ENCODE measurements at places on chromosomes 3 and 15. TPM values are rescaled to one million over a fixed set of nuclear protein-coding genes. Genes with fewer than 3 reads are reported as not detected.

DNA sequence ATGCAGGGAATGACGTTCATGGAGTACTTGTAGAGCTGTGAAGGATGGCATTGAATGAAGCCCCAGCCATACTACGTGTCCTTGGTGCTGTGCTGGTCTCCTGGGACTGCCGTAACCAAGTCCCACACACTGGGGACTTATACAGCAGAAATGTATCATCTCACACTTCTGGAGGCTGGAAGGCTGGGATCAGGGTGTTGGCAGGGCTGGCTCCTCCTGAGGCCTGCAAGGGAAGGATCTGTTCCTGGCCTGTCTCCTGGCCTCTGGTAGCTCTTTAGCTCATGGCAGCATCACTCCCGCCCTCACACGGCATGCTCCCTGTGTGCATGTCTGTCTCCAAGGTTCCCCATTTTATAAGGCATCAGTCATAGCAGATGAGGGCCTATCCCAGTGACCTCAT is 29.5 kb upstream of the GABRG3 start:
- DNase-seq: no peak

DNA sequence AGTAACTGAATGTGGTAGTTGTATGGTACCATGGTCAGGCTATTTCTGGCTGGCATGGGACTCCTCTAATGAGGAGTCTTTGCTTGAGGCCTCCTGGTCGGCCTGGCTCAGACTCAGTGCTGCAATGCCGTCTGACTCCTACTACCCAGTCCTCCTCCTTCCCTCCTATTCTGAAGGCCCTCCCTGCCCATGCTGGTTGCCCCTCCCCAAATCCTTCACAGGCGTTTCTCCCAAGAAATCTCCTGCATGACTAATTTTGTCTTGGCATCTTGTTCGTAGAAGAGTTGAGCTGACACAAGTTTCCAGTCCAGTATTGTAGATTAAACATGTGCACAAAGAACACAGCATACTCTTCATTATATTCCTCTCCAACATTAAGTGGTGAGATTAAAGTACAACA is 115.5 kb downstream of the NFKBIZ start:
- no peak for DNase-seq

DNA sequence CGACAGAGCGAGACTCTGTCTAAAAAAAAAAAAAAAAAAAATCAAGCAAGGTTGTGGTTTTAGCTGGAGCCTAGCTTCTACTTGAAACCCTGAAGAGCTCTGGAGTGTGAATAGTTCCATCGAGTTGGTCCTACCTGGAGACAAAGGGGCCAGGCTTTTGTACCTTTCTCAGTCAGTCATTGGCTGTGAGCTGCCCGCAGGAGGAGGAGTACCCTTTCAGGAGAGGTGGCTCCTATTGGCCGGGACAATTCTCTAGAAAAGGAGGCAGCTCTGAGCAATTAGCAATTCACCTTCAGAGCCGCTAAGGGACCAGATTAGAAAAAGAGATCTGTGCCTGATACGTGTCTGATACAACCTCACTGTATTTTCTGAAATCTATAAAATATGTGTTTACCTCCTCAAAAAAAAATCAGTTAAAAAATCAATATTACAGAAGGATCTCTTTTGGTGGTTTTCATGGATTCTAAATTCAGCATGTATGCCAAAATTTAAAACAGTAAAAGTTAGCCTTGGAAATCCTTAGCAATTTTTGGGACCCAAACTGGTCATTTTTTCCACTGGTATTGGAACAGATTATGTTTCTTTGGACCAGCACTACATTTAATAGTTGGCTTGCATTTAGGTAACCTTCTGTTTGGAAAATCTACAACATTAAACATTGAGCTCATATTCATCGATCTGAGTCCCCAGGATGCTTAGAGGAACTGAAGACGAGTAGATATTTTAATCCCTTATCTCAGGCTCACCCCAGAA is 29.7 kb upstream of the PDCD6IP start:
- DNase-seq: no peak

- DNase-seq: no peak
Observed at GRCh38 chr3:102390171-102390864, 44.5 kb upstream of the ZPLD1 start.

DNA sequence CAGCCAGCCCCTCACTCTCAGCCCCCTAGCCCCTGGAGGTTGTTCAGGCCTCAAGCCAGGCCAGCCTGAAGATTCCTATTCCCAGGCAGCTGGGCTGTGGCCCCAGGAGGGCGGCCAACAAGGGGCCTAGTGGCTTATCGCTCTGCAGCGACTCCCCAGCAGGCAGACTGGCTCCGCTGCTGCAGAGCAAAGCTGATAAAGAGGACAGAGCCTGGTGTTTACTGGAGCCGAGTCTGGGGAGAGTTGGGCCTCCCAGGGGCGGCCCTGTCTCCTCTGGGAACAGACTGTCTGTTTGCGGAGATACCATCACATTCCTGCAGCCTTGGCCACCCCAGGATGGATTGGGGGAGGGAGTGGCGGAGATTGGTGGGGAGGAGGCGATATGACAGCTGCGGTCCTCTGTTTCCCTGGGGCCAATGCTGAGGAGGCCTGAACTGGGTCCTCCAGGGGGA is 22.4 kb upstream of the SMAD6 start:
- no peak for DNase-seq

- DNase-seq: no peak
Observed at GRCh38 chr3:171644681-171645080, 165.6 kb downstream of the PLD1 start.

DNA sequence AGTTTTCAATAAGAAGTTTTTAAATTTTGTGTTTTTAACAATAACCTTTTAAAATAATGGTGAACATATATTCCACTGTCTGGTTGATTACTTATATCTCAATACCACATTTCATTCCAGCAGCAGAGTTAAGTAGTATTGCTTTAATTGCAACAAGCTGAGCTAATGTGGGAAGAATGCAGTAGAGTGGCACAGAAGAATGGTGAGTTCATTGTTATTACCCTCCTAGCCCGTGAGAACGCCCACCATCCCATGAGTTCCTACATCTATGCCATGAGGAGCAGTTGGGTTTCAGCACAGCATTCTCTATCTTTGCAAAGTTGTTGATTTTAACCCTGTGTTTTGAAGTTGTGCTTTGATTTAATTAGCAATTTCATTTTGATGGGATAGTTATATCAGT is 17.8 kb upstream of the NR2E3 start:
- no peak for DNase-seq

DNA sequence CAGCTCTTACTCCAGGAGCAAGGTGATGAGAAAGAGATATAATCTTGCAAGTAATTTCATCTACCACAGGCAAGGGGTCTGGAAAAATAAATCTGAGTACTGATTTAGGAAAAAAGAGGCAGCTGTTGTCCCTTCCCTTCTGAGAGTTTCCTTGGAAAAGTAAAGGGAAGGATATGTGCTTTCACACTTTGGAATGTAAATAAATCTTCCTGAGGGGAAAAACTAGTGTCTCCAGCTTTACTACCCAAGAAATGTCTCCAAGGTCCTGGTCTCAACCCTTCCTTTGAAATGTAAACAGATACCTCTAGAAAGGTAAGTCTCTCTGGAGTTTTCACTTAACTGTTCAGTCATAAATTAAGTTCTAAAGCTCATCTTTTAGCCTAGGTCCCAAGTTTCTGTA is 102.6 kb downstream of the DPH6 start:
- DNase-seq: no peak

- DNase-seq: no peak
Observed at GRCh38 chr15:73923488-73924164, 2.6 kb upstream of the LOXL1 start.

DNA sequence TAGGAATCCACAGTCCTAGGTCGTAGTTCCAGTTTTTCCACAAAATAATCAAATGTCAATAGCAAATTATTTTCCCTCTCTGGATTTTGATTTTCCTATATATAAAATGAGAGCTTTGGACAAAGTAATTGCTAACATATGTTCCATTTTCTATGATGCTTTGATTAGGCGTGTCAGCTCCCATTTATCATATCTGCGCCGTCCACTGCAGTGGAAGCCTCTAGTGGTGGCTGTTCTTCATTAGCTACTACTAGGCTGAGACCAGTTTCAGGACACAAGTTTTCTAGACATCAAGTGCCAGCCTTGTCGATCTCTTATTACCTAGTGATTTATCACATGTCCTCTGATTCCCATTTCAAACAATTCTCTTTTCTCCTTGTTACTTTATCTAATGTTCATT is 271.5 kb downstream of the TUSC7 start:
- no peak for DNase-seq

GRCh38 chr3:57892423-57892822 is 115.8 kb upstream of the FLNB start:
- DNase-seq: no peak

DNA sequence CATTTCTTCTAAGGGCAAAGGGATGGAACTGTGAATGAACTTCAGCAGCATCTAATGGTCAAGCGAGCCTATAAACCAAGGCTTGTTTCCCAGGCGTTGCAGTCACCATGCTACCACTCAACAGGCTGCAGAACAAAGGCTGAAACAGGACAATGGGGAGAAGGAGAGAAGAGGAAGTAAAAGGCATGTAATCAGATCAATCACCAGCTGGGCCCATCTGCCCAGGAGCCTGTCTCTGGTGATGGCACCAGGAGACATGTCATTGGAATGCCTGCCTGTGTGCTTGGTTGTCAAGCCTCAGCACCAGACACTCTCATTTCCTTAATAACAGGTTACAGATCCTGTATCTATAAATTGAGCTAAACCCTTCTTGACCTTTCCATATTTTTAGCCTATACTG is 81.7 kb upstream of the UMPS start:
- DNase-seq: no peak

GRCh38 chr15:29624271-29624670 is 198.0 kb downstream of the TJP1 start:
- DNase-seq: no peak

GRCh38 chr3:159843840-159844730 is 144.6 kb upstream of the IL12A start:
- no peak for DNase-seq

GRCh38 chr3:3556078-3556477 is 243.2 kb upstream of the LRRN1 start:
- peak; percentile 90 for DNase-seq

DNA sequence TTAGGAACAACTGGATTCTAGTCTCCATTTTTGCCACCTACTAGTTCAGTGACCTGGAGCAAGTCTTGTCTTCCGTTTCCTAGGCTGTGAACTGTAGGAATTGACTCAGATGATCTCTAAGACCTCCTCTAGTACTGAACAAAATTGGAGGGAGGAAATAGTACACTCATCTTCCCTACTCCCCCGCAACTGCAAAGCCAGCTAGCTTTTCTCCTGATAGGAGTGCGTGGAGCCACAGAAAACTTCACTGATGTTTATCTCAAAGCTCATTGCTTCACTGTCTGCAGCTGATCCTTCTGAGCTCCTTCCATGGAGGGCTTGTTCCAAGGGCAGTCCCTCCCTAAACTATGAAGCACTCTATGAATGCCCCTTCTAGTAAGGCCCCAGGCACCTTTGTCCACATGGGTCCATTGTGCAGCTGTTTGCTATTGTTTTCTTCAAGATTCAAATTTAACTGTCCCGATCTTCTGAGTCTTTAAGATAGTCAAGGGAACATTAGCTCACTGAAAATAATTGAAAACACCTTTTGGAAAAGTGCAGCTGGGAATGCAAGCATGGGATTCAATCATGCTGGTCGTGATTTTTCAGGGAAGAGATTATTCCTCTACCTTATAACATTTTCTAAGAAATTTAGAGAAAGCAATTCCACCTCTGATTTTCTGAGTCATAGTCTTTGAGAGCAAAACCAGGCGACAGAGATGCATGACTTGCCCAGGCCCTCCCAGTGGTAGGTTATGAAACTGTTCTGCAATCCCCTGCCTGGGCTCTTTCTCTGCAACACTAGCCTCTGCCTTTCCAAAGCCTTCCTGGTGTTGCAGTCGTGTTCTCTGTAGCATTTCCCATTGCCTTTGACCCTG is 24.3 kb downstream of the FILIP1L start:
- DNase-seq: no peak

- no peak for DNase-seq
Observed at GRCh38 chr3:18531662-18532061, 106.5 kb upstream of the SATB1 start.

GRCh38 chr15:60044636-60045270 is 40.6 kb downstream of the FOXB1 start:
- DNase-seq: no peak

- no peak for DNase-seq
Observed at GRCh38 chr3:2870724-2871333, 239.3 kb downstream of the IL5RA start.

DNA sequence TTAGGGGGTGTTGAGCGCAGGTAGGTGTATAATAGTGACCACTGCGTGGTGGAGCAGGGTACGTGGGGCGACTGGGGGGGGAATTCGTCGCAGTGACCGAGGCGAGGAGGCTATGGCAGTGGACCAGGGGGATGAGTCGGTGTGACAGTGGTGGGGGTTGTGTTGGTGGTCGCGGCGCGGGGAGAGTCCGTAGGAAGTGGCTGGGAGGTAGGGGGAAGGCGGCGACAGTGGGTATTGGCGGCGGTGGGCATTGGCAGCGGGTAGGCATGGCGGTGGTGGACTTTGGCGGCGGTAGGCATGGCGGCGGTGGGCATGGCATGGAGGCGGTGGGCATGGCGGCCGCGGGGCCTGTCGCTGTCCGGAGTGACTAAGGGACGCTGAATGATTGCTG is 739 bp downstream of the SNRPN start:
- DNase-seq: no peak

- DNase-seq: no peak
Observed at GRCh38 chr3:152213203-152213602, 55.5 kb upstream of the MBNL1 start.

Gene SCAPER
- 24.3 TPM for polyA plus RNA-seq

Gene LRTM1
- polyA plus RNA-seq: not detected

Gene CHDH
- 5.5 TPM for polyA plus RNA-seq

Gene C2CD4A
- 0.24 TPM for polyA plus RNA-seq

Gene CD200R1
- polyA plus RNA-seq: not detected

Gene CCR9
- 0.25 TPM for polyA plus RNA-seq

Gene MORC1
- not detected for polyA plus RNA-seq

Gene NOX5
- polyA plus RNA-seq: not detected

Gene KPNA4
- 14.7 TPM for polyA plus RNA-seq

Gene SIDT1
- polyA plus RNA-seq: 1.8 TPM

Gene PLD1
- polyA plus RNA-seq: 6.4 TPM

Measured in brain (organoid and tissue), 16 donors.